Body of pancreas (tissue), 4 donors: ENCODE measurements at places on chromosomes 16 and 17. TPM values are rescaled to one million over a fixed set of nuclear protein-coding genes. Genes with fewer than 3 reads are reported as not detected.

Gene TEX19
- total RNA-seq = not detected

Gene CD300H
- not detected for total RNA-seq

Gene HBM
- total RNA-seq = not detected

Gene MMP25
- total RNA-seq = under 0.01 TPM

Gene CDC42EP4
- total RNA-seq = 47.0 TPM

Gene DBF4B
- total RNA-seq = 3.4 TPM

Gene AGRP
- not detected for total RNA-seq

Gene P2RX1
- total RNA-seq = 39.2 TPM

Gene KRT34
- not detected for total RNA-seq

Gene KRT16
- 1.6 TPM for total RNA-seq

Gene ASIC2
- not detected for total RNA-seq

DNA sequence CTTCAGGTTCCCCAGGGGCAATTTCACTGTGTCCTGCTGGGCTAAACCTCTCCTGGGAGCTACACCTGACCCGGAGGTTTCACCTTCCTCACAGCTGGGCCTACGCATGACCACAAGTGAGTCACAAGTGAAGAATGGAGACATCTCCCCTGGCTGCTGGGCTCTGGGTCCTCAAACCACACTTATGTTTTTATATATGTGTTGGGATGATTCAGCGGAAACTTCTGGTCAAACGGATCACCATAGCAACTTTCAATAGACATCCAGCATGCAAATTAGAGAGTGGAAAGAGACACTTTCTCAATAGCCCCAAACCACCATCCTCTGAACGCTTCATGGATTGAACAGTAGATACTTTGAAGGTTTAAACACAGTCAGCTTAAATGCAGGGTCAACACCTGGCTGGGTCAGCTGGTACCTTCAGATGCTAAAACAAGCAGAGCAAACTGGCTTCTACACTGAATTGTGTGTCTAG, 28.0 kb upstream of the MAF start:
- H3K27ac ChIP-seq = no peak overlapping the region
- H3K4me3 ChIP-seq = no peak overlapping the region
- no peak for DNase-seq
- H3K4me1 ChIP-seq = no peaks in the 10 kb centered on the region
- no peaks in the 10 kb centered on the region for H3K27me3 ChIP-seq

DNA sequence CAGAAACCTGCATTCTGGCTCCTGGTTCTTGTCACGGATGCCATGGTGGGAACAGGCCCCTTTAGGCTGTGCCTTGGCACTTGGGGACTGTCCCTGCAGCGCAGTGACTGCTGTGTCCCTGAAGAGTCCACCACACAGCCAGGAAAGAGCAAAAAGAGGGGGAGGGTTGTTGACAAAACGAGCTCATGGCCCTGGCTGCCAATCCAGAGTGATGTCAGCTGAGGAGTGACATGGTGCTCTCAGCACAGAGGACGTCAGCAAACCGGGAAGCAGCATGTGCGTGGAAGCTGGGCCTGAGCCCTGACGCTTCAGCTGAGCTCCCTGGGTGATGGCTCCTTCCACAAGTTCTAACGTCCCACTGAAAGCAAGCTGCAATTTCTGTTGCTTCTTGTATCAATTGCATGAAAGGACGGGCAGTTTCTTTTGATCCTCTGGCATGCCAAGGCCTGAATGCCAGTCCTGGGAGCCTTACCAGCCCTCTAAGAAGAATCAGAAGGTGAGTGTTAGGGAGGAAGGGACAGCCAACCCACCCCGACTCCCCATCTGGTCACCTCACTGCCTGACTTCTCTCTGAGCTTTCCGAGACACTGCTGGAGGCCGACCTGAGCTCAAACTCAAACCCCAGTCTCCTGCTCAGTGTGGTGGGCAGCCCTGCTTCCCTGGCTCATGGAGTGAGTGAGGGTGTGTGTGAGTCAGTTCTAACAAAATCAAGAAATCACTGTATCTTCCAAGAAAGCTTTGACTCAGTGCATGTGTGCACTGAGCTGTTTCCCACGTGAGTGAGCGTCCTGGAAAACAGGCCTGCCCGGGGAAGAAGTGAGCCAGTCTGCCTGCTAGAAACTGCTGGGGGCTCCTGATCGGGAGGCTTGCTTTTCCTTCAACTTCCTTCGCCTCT, 14.7 kb upstream of the WNT3 start:
- no peak overlapping the region for H3K27ac ChIP-seq
- peak; percentile 61 for DNase-seq
- H3K27me3 ChIP-seq = no peaks in the 10 kb centered on the region
- no peak overlapping the region for H3K4me3 ChIP-seq
- H3K36me3 ChIP-seq = no peaks in the 10 kb centered on the region

DNA sequence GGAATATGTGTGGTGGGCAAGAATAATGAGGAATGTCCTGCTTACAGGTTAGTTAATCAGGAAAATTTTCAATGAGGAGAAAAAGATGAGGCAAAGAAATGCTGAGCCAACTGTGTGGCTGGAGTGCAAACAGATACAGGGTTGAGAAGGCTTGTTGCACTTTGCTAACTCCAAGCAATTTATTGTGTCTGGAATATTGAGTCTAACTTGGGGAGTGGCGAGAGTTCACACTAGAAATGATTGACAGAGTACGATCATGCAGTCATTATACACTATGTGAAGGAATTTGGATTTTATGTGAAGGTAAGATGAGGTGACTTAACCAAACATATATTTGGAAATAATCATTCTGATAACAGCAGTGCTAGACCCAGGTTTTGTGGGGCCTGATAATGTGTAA, 185.0 kb upstream of the ELAC2 start:
- H3K27me3 ChIP-seq = no peaks in the 10 kb centered on the region
- H3K4me3 ChIP-seq = no peak overlapping the region
- no peaks in the 10 kb centered on the region for H3K36me3 ChIP-seq
- H3K4me1 ChIP-seq = peaks cover 4% of the 10 kb centered on the region

DNA sequence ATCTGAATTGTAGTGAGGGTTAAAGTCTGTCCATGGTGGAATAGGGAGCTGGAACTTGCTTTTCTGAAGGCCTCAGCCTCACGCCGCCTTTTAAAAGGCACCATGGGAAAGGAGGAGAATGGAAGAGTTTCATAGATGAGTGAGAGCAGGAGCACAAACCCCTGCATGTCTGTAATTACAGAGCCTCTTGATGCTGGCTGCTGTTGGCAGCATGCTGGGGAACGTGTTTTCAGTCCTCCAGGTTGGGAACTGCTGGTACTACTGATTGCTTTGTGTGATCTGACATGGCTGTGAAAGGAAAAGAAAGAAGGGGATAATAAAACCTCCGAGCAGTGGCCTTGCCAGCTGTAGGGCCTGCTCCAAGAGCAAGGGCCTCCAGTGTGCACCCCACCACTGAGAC, 16.8 kb upstream of the DYNLL2 start:
- no peaks in the 10 kb centered on the region for H3K27me3 ChIP-seq
- no peaks in the 10 kb centered on the region for H3K4me1 ChIP-seq
- H3K4me3 ChIP-seq = no peak overlapping the region

DNA sequence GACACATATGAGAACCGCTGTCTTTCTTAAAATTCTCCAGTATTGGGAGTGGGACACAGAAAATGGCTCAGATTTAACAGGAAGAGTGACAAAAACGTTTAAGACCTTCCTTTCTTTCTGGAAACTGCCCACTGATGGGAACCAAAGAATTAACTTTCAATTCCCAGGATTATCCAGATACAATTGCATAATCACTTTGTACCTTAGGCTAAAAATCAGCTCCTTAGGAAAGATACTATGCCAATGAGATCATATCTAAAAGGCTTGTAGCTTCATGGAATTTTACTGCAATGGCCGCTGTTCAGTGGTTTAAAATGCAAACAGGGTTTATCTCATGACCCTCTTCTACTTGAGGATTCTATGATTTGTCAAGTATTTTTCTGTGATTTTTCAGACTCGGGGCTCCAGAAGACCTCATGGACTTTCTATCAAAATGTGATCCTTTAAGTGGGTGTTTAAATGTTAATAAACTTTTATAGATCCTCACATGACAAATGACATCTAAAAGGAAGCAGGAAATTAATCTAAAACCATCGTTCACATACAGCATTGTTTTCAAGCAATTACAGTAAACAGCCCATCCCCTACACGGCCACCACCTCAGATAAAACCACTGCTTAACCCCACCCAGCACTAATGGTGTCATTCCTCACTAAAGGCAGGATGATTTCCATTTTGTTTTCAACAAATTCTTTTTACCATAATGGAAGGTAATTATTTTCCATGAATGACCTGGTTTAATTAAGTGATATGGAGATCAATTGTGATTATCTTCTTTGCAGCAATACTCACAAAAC, 31.6 kb upstream of the ERN1 start:
- H3K4me1 ChIP-seq = peaks cover 82% of the 10 kb centered on the region
- no peaks in the 10 kb centered on the region for H3K27me3 ChIP-seq
- no peak overlapping the region for H3K27ac ChIP-seq
- no peaks in the 10 kb centered on the region for H3K36me3 ChIP-seq
- no peak overlapping the region for H3K4me3 ChIP-seq

- no peak for DNase-seq
- H3K36me3 ChIP-seq = no peaks in the 10 kb centered on the region
- H3K27ac ChIP-seq = peak overlapping the region; percentile 78
- H3K4me1 ChIP-seq = peaks cover 81% of the 10 kb centered on the region
- no peaks in the 10 kb centered on the region for H3K27me3 ChIP-seq
- peak overlapping the region; percentile 82 for H3K4me3 ChIP-seq
Measured at GRCh38 chr16:10941127-10941933, 938 bp downstream of the DEXI start.

DNA sequence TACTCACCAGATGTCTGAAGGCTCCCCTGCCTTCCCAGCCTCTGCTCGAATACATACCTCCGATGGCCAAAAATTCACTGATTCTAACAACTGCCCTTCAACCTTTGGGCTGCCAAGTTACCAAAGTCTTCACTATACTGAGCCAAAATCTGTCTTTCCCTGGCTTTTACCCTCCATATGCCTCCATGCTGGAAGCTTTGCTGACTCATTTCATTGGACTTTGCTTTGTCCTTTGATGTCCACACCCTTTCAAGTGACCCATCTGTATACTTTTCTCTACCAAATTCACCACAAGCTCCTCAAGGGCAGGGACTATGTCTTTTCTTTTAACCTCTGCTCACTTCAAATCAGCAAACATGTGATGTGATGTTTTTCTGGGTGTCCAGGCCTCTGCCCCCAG, 21.0 kb upstream of the MTMR4 start:
- no peak for DNase-seq
- no peak overlapping the region for H3K4me3 ChIP-seq
- no peaks in the 10 kb centered on the region for H3K27me3 ChIP-seq
- H3K4me1 ChIP-seq = peaks cover 11% of the 10 kb centered on the region
- no peak overlapping the region for H3K27ac ChIP-seq

DNA sequence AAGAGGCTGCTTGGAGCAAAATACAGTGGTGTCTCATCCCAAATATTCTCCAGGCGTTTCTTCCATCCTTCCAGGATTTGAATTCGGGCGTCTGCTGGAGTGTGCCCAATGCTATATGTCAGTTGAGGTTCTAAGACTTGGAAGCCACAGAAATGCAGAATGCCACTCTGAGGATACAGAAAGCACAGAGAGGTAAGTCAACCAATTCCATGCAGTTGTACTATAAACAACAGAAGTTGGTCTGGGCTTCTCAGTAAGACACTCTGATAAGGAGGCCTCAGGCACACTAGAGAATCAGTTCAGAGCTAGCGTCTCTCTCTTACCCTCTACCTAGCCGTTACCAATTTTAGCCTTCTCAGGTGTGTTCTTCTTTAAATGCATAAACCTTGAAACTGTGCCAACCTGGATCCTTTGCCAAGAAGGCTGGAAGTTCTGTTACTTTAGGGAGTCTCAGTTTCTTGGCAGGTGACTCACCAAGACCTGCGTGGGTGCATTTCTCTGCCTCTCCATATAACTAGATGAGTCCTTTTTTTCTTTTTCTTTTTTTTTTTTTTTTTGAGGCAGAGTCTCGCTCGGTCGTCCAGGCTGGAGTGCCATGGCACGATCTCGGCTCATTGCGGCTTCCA, 15.1 kb downstream of the NQO1 start:
- DNase-seq = peak; percentile 81
- peaks cover 52% of the 10 kb centered on the region for H3K4me1 ChIP-seq
- H3K36me3 ChIP-seq = no peaks in the 10 kb centered on the region
- no peaks in the 10 kb centered on the region for H3K27me3 ChIP-seq

GRCh38 chr17:11028349-11028748, 190.5 kb upstream of the PIRT start:
- H3K36me3 ChIP-seq = no peaks in the 10 kb centered on the region
- no peak overlapping the region for H3K4me3 ChIP-seq
- H3K4me1 ChIP-seq = no peaks in the 10 kb centered on the region
- no peak for DNase-seq

DNA sequence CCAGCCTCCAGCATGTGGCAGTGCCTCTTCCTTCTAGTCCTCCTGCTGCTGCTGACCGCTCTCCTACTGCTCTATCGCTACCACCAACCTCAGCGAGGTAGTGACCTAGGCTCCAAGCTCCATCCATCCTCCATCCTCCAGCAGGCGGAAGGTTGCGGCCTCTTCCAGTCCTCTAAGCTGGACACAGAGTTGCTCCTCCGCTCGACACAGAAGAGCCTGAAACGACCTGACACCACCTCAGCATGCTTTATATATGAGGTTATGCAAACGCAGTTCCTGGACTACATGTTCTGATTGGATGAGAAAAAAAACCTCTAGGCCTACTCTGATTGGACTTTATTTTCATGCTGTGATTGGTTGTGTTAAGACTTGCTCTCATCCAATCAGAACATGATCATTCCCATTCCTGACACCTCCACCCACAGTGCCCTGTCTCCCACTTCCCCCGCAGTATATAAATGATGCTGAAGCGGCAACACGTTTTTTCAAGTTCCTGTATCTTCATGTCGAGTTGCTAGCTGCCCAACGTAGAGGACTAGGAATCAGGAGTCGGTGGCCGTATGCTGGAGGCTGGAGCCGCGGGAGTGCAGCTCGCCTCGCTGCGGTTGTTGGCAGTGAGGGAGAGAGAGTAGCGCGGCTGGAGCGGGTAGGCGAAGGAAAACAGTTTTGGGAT, 398.1 kb downstream of the KCNJ18 start:
- no peak for DNase-seq
- H3K36me3 ChIP-seq = no peaks in the 10 kb centered on the region
- no peak overlapping the region for H3K27ac ChIP-seq
- no peak overlapping the region for H3K4me3 ChIP-seq

DNA sequence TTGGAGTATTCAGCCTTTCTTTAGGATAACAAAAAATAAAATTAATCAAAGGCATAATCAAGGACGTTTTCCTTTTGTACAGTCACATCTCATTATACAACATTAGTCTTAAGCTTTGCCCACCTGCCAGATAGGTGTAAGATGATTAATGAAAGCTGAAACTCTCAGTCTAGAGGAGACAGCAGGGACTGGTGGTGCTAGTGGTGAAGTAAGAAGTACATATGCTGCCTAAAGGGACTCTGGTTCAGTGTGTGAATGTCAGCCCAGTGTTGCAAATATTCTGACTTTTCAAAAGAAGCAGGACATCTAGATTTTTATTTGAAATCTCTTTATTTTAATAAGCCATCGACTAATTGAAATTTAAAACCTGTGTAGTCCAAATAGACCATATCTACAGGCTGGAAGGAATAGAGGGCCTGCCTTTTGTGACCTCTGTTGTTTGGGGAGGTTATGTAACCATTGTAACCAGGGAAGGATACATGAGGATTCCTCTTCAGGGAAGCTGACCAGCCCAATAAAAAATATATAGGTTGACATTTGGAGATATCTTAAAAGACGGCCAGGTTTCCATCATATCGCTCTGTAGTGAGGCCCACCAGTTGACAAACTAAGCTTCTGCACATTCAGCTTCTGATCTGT, 54.1 kb downstream of the FTO start:
- H3K27me3 ChIP-seq = no peaks in the 10 kb centered on the region
- no peak overlapping the region for H3K27ac ChIP-seq
- no peak overlapping the region for H3K4me3 ChIP-seq
- no peak for DNase-seq
- H3K4me1 ChIP-seq = peaks cover 64% of the 10 kb centered on the region

GRCh38 chr17:56679777-56680422, 86.4 kb downstream of the NOG start:
- H3K4me1 ChIP-seq = peaks cover 10% of the 10 kb centered on the region
- H3K27ac ChIP-seq = no peak overlapping the region
- no peak for DNase-seq
- no peak overlapping the region for H3K4me3 ChIP-seq
- no peaks in the 10 kb centered on the region for H3K27me3 ChIP-seq
